Activated T-cell treated with anti-CD3 and anti-CD28 coated beads, Interleukin-2, amount 50 U/mL, for 48 hours (primary cell): ENCODE measurements at places on chromosomes 7 and 10.

DNA sequence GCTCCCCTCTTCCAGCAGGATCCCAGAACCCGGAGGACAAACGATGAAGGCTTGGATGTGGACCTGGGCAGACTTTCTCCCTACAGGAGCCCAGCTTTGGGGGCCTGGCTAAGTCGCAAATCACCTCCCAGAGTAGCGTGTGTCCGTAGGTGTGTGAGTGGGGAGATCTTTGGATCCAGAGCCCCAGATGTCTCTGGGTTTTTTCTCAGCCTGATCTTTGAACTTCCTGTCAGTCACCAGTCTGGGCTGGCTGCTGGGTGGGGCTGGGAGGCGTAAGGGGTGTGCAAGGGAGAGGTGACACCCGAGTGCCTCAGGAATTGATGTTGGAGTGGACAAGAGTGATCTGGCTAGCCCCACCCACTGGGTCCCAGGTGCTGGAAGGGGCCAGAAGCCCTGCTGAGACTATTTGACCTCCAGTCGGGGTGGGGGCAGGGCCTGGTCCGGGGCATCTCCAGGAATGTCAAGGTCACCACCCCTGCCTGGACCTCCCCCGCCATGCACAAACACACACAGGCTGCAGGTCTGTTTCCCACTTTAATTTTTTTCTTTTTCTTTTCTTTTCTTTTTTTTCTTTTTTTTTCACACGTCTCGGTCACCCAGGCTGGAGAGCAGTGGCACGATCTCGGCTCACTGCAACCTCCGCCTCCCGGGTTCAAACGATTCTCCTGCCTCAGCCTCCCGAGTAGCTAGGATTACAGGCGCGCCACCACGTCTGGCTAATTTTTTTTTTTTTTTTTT, at the start of gene MOGAT3:
TSS of gene MOGAT3 (minus strand) at position 175 of the 738 bp plus-strand sequence. CDS start 182 bp downstream, outside the sequence.
- no peak for DNase-seq

DNA sequence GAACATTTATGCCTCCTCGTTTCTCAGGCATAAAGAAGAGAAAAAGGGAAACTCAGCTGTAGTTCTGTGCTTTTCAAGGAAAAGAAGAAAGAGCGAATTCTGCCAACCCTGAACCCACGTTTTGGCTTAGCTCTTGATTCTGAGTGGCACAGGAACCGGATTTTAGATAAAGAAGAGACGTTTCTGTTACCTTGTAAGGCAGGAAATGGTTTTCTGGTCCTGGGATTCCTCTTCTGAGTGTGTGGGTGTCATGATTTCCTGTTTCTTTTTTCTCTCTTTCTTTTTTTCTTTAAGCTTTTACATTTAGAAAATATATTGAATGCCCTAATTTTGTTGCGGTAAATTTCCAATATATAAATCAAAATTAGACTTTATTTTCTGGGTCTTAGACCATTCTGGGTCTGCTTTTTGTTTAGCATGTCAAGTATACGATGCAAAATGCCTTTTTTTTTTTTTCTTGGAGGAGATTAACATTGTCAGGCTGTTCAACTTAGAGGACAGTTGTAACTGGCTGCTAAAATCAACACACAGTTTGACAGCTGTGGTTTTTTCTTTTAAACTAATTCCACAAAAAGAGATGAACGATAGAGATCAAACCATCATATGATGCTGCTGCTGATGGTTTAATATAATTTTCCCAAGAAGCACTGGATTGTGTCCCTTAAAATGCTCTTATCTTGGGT, 190.8 kb downstream of the GATA3 start:
- DNase-seq, result no peak

- no peak for DNase-seq
Measured at GRCh38 chr10:103140469-103140868, 52.6 kb downstream of the NT5C2 start.

- DNase-seq, result no peak
Measured at GRCh38 chr7:86647385-86648094, 3.8 kb downstream of the GRM3 start.
